Fibroblast of mammary gland (primary cell): ENCODE measurements at places on chromosomes 1 and 21.
A peak's percentile ranks its signal among the peaks of the same experiment; 100 is the strongest.

- no peak for DNase-seq
Measured at GRCh38 chr21:42535602-42536171, 22.0 kb downstream of the SLC37A1 start.

DNA sequence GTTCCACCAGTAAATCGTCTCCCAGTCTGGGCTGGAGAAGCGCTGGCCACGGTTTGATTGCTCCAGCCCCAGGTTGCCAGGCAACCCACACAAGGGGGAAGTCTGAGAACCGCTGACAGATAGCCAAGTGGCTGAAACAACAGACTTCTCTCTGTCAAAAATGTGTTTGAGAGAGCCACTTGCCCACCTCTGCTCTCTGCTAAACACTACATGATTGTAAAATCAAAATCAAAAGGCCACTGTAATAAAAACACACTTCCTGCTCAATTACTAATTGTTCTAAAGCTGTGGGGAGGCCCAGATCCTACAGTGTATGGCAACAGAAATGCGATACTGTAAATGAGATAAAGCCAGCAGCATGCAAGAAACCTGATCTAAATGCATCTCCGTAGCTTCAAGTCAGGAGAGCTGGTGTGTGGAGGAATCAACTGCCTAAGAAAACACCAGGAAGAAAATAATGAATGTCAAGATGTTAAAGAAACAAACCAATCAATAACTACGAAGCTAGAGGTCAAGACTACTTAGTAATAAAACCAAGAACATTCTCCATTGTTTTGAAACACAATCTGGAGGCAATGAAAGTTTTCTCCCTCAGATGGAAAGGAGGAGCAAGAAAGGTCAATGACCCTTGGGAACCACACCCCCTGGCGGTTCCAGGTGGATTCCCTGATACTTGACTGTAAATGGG is 121.2 kb downstream of the SLC45A1 start:
- DNase-seq, result peak; percentile 82

DNA sequence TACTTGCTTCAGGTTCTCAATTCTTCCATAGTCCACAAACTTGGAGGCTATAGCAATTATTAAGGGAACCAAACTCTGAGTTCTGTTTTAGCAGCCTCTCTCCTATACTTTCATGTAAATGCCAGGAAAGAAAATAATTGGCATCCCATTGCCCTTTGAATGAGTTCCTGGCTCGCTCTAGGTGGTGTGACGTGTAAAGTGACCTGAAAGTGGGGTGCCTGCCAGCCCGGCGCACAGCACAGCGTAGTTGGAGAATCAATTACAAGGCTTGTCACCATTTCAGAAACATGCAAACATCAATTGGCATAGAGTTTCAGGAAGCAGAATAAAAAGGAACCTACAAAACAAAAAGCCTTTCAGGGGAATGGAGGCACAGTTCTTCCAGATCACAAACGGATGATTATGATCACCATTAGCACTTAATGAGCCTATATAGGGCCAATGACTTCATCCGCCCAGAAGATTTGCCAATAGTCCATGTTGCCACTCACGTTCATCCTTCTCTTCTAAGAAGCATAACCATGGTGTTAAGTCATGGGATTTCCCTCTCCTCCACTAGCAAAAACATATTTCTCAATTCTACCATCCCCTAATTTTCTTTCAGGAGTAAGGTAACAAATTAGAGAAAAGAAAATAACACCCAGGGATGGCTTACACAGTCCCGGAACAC is 354.6 kb upstream of the ADGRL2 start:
- no peak for DNase-seq

DNA sequence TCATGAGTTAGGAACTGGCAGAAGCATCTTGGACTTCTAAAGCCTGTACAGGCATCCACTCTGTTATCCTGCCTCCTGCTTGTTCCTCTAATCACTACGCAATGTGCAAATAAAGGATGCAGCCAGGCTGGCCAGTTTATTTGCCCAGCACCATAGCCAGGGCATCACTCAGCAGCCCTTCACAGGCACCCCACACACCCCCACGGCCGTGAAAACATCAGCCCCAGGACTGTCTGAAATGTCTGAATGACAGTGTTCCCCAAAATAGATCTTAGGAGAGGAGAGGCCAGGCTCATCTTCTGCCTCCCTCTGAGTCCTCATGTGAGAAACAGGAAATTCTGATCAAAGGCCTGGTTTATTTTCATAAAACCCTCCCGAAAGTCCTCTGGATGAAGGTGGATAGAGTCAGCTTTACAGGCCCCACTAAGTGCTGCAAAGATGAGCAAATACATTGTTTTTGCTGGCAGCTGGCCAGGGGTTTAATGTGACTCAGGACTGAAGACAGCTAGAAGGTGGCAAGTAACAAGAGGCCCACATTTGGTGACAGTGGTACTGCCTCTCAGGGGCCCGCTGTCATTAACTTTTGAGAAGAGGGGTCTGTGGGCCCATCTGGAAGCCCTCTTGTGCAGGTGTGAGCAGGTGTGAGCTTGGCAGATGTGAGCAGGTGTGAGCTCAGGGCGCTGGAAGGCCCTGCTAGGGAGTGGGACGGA is 32.9 kb downstream of the GRHL3 start:
- peak; percentile 70 for DNase-seq

- no peak for DNase-seq
Measured at GRCh38 chr1:177809819-177810218, 160.0 kb downstream of the SEC16B start.

DNA sequence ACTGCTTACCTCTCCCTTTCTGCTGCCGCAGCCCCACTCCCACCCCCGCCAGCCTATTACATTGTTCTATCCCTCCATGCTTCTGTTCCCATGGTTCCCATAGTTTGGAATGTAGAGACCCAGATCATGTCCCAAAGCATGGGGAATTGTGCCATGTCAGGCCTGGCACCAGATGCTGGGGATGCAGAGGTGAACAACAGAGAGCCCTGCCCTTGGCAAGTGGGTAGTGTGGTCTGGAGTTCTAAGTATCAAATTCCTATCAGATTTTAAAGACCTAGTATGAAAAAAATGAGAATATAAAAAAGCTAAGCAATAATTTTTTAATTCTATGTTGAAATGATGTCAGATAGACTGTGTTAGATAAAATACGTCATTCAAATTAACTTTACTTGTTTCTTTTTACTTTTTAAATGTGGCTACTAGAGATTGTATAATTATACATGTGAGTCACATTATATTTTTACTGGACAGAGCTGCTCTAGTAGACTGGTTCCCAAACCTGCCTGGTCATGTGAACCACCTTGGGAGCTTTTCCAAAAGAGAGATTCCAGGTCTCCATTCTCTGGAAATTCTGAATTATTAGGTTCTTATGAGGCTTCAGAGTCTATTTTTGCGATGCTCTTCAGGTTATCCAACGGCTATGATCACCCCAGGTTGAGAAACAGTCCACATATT is 113.0 kb upstream of the DAB1 start:
- no peak for DNase-seq

DNA sequence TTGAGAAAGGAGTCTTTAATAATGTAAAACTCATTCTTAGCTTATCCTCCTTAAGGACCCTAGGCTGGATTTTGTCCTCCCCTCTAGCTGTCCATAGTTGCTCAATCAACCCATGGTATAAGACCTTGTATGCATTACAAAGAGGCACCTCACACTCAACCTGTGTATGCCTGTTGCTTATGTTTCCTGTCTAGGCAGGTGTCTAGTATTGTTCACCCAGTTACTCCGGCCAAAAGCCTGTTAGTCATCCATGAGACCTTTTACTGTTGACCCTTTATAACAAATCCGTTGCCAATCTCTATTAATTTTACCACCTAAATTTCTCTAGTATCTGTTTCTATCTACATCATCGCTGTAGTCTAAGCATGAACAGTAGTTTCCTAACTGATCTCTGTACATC is 3.7 kb downstream of the LYPLAL1 start:
- DNase-seq, result no peak

DNA sequence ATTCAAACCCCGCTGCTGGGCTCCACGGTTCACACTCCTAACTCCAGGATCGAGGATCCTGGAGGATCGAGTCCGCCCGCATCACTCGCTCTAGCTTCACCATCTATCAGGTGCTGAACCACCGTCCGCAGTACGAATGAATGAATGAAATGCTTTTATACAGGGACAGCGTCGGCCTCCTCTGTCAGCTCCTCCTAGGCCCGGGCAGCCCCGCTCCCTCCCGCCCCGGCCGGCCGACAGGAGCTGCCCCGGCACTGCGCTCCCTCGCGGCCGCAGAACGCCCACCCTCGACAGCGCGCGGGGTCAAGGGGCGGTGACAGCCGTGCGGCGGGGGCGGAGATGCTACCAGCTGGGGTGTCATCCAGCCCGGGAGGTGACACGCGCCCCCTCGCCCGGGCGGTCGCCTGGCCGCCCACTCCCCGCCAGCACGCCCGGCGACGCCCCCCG is 520 bp downstream of the ZBTB17 start:
- peak; percentile 44 for DNase-seq

GRCh38 chr21:46149205-46149901 is 6.0 kb downstream of the FTCD start:
- no peak for DNase-seq

DNA sequence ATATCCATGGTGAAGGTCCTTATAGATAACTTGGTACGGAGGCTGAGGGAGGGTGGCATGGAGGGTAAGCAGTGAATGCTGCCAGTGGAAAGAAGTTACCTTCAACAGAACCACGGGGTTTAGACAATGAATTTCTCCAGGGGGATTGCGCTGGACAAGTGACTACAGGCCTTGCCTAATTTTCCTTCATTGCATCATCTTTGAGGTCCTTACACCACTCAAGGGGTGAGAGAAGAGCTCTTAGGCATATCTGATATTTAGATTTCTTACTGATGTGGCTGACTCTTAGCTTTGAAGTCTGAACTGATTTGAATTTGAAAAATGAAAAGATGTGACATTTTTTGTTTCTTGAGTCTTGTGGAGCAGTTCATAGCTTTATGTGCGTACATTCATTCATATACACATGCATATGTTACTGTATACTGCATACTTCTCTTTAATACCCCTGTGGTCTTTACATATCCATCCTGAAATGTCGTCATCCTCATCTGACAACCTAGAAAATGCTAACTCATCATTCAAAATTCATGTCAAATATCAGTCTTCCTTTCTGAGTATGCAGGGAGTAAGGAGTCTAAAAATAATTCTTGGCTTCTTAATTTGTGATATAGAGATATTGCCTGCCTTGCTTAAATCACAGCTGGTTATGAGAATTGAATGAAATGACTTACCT is 63.6 kb downstream of the DNM3 start:
- DNase-seq, result no peak

GRCh38 chr1:1330366-1331067 is 563 bp upstream of the TAS1R3 start:
- no peak for DNase-seq

GRCh38 chr1:107633596-107633995 is 331.4 kb downstream of the VAV3 start:
- DNase-seq, result no peak

GRCh38 chr1:228747301-228747935 is 12.1 kb downstream of the RHOU start:
- no peak for DNase-seq

DNA sequence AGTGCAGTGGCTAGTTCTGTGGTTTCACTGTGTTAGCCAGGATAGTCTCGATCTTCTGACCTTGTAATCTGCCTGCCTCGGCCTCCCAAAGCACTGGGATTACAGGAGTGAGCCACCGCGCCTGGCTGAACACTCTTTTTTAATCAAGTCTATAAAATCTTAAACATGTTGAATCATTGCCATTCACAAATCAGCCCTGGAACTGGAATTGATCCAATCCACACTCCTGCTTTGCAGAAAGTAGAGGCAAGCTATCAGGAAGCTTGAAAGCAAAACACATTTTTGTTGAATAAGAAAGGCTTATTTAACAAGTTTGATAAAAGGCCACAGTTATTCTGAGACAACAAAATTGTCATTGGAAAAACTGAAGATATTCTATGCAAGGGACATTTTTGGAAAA is 18.3 kb upstream of the EFHD2 start:
- DNase-seq, result no peak

DNA sequence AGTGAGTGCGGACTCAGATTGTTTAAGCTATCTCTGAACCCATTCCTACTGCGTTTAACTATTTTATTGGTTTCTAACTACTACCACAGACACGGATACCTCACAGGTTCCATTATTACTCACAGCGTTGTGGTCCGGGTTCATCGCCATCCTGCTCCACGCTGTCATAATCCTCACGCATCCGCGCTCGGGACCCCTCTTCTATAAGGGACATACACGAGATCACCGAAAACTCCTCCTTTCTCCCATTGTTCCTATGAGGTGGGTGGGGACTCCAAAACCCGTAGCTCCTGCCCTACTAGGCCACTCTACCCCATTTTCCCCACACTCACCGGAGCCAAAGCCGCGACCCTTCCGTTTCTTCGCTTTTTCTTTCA is 610 bp downstream of the RBM8A start:
- no peak for DNase-seq

DNA sequence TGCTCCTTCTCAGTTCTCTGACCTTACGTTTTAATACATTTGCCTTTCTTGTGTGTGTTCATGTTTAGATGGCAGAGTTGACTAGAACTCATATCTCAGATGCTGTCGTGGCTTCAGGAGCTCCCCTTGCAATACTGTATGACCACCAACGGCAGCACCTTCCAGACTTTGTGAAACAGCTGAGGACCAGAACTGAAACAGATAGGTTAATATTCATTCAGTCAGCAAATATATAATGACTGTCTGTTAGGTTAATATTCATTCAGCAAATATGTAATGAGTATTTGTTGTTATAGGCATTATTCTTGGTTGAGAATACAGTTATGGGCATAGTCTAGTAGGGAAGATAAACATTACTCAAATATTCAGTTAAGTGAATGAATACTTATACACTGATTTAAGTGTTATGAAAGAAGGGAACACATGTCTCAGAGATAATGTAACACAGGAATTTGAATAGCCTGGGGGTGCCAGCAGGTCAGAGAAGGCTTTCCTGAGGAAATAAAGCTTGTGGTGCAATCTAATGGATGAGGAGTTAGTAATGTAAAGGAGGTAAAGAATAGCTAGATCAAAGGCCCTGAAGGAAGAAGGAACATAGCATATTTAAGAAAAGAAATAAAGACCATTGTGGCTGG is 88.5 kb downstream of the CEP350 start:
- DNase-seq, result peak; percentile 43

- peak; percentile 98 for DNase-seq
Measured at GRCh38 chr1:16183179-16183578, 27.3 kb upstream of the EPHA2 start.

DNA sequence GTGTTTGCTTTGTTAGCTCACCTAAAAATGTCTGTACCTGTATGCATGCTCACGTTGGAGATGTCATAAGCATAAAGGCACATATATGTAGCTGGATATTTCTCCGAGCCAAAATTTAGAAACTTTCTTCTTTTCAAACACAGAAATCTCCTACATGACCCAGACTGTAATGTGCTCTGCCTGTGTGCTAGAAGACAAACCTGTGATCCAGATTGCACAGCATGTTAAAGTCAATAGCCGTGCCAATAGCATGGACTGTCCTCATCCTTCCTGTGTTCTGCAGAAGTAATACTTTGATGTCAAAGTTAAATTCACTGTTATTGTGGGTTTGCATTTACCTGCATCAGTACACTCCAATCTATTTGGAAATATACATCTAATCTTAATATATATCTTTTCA is 346.2 kb upstream of the ZRANB2 start:
- DNase-seq, result no peak

GRCh38 chr1:17765444-17766411 is 10.6 kb downstream of the ACTL8 start:
- DNase-seq, result peak; percentile 100

GRCh38 chr1:11281518-11282331 is 8.7 kb downstream of the UBIAD1 start:
- DNase-seq, result peak; percentile 92

GRCh38 chr1:206960676-206961386 is 9.4 kb downstream of the FCAMR start:
- DNase-seq, result no peak
